ENCODE measurements at places on chromosomes 11 and 22. TPM values are rescaled to one million over a fixed set of nuclear protein-coding genes. Genes with fewer than 3 reads are reported as not detected.

Gene MGAT3
- total RNA-seq = 20.3 TPM

Gene STT3A
- 144 TPM for total RNA-seq

Gene PKDREJ
- total RNA-seq = not detected

Gene MPEG1
- not detected for total RNA-seq

Gene NUCB2
- 59.3 TPM for total RNA-seq

Gene MTFP1
- 37.4 TPM for total RNA-seq

Gene TST
- 31.3 TPM for total RNA-seq

Gene RIBC2
- 8.7 TPM for total RNA-seq
